ENCODE measurements at places on chromosomes 3 and 15.

DNA sequence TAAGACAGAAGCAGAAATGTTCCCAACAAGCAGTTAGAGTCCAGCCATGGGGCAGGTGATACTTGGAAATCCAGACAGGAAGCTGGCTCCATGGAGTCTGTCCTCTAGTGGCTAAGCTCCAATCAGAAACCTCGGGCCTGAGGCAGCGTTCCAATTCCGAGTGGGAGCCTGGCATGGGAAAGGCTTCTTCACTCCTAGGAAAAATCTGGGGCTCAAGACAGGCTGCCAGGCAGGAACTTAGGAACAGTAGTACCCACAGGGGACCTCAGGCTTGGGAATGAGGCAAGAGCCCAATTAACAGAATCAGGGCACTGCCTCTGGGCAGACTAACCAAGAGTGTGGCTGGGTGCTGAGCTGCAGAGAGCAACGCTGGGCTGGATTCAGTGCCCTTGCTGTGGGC, 6.2 kb upstream of the ATP13A4 start:
- peaks cover 2% of the 10 kb centered on the region for H3K27me3 ChIP-seq
- DNase-seq: no peak
- no peaks in the 10 kb centered on the region for H3K4me1 ChIP-seq
- no peaks in the 10 kb centered on the region for H3K36me3 ChIP-seq

- H3K27ac ChIP-seq: no peak overlapping the region
- no peaks in the 10 kb centered on the region for H3K27me3 ChIP-seq
- H3K4me3 ChIP-seq: no peak overlapping the region
- peaks cover 15% of the 10 kb centered on the region for H3K36me3 ChIP-seq
- H3K4me1 ChIP-seq: no peaks in the 10 kb centered on the region
Measured at GRCh38 chr15:50506121-50506520, 40.3 kb downstream of the USP50 start.

DNA sequence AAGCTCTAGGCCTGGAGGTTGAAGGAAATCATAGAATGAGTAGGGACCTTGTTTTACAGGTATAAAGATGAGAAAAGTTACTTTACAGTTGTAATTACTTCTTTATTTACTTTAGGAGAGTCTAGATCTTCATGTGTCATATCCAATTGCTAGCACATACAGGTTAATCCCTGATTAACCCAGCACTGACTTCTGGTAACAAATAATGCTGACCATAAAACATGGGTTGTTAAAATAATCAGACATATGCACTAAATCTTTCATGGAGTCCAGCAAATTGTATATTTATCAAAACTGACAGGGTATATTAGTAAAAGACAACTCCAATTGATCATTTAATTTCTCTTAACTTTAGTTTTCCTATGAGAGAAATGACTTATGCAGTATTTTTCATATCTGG, 245.2 kb downstream of the NFKBIZ start:
- no peaks in the 10 kb centered on the region for H3K27me3 ChIP-seq
- no peak overlapping the region for H3K27ac ChIP-seq
- no peak overlapping the region for H3K4me3 ChIP-seq

- H3K4me1 ChIP-seq: no peaks in the 10 kb centered on the region
- no peak overlapping the region for H3K4me3 ChIP-seq
- H3K27ac ChIP-seq: no peak overlapping the region
- no peaks in the 10 kb centered on the region for H3K36me3 ChIP-seq
- no peak for DNase-seq
Measured at GRCh38 chr3:19155375-19155774, 7.1 kb downstream of the KCNH8 start.

- H3K27ac ChIP-seq: no peak overlapping the region
- no peaks in the 10 kb centered on the region for H3K4me1 ChIP-seq
- H3K4me3 ChIP-seq: no peak overlapping the region
- peaks cover 2% of the 10 kb centered on the region for H3K27me3 ChIP-seq
- DNase-seq: no peak
Measured at GRCh38 chr3:190768891-190769290, 93.6 kb downstream of the GMNC start.

GRCh38 chr3:42246091-42246490, 19.9 kb downstream of the CCK start:
- H3K4me1 ChIP-seq: no peaks in the 10 kb centered on the region
- H3K27ac ChIP-seq: no peak overlapping the region
- DNase-seq: no peak
- no peaks in the 10 kb centered on the region for H3K36me3 ChIP-seq
- H3K4me3 ChIP-seq: no peak overlapping the region

DNA sequence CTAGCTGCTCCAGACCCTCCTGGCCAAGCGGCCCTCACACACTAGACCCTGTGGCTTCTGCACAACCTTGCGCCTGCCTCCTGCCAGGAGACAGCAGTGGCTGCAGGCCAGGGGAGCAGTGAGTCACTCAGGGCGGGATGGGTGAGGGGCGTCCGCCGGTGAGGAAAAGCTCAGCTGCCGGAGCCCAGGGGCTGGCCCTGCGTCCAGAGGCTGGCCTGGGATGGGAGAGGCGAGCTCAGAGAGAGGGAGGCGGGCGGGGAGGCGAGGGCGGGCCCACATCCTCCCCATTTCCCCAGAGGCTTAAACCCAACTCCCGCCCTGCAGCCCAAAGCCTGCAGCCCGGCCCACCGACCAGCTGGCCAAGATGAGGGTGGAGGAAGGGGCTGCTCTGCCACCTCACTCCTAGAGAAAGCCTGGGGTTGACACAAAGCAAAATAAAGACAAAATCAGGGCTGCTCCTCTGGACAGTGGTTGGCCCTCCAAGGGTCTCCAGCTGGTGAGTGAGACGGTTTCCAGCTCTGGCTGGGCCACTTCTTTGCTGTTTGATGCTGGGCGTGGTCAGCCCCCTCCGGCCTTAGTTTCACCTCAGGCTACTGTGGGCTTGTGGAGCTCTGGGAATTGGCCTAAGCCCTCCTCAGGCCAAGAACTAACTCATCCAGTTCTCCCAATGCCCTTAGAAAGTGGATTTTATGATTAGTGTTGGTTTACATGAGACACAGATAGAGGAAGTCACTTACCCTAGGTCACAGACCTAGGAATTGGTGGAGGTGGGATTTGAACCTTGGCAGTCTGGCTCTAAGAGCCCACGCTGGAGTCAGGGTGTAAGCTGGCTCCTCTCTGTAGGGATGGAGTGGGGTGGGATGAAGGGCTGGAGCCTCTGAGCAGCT, 50.6 kb downstream of the IQSEC1 start:
- H3K4me1 ChIP-seq: peaks cover 42% of the 10 kb centered on the region
- DNase-seq: no peak
- H3K27me3 ChIP-seq: no peaks in the 10 kb centered on the region
- peak overlapping the region; percentile 96 for H3K27ac ChIP-seq
- H3K4me3 ChIP-seq: peak overlapping the region; percentile 100

DNA sequence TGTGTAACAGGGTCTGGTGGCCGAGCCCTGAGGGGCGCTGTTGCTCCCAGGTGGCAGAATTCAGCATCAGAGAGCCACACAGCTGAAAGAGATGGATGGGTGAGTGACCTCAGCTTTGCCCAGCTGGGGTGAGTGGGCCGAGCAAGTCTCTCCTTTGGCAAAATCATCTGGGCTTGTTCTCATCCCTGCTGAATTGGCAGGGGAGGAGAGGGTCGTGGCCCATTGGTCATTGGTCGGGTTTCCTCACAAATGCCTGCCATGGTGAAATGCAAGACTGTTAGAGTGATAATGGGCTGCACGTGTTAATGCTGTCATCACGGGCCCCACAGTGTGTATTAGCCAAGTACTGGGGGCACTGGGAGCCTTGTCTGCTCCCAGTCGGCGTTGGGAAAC, 15.9 kb downstream of the ABHD2 start:
- no peak for DNase-seq
- H3K27ac ChIP-seq: no peak overlapping the region
- no peaks in the 10 kb centered on the region for H3K27me3 ChIP-seq
- no peak overlapping the region for H3K4me3 ChIP-seq
- H3K4me1 ChIP-seq: peaks cover 3% of the 10 kb centered on the region

DNA sequence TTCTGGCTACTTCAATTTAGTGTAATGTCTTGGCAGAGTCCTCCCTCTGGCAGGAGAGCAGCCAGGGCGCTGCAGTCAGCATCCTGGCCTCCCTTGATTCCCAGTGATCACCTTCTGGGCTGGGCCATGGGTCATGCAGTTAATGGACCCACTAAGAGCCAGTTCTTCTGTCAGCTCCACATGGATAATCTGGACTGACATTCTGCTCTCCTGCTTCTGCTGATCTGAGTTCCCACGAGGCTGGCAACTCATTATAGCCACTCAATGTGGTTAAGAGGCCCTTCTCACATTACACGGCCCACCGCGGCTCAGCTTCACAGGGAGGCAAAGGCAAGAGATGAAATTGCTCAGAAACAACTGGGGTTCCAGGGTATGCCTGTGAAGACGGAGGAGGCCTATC, 94.0 kb downstream of the WDR76 start:
- no peaks in the 10 kb centered on the region for H3K27me3 ChIP-seq
- H3K4me3 ChIP-seq: no peak overlapping the region
- no peaks in the 10 kb centered on the region for H3K4me1 ChIP-seq
- H3K27ac ChIP-seq: no peak overlapping the region
- no peaks in the 10 kb centered on the region for H3K36me3 ChIP-seq

DNA sequence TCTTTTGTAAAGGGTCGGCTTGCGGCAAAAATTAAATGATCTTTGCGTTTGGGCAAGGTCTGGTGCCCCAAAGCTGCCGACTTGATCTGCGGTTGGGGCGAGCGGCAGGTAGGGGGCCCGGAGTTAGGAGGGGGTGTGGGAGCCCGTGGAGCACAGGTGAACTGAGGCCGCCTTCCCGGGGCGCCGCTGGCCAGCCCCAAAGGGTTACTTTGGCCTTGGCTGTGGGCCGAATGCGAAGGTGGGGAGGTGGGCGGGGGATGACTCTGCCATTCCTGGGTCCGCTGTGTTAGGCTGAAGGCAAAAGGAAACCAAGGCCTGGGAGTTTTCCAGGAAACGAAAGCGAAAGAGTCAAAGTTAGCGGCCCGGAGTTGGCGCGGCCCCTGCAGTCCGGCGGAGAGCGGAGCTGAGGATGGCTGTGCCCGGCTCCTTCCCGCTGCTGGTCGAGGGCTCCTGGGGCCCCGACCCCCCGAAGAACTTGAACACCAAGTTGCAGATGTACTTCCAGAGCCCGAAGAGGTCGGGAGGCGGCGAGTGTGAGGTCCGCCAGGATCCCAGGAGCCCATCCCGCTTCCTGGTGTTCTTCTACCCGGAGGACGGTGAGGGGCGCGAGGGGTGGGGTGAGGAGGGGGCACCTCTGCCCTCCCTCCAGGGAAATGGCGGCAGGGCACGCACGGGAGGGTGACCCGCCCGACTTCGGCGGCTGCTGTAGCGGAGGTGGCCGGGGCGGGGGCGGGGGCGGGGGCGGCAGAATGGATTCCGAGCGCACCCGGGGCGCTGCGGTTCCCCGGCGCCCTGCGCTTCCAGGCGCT, at the start of gene PARP14:
Gene PARP14, plus strand, starts transcription at position 365 of the 809 bp plus-strand sequence. Its CDS starts 45 bp downstream, at position 410.
- no peaks in the 10 kb centered on the region for H3K27me3 ChIP-seq
- peaks cover 8% of the 10 kb centered on the region for H3K36me3 ChIP-seq
- H3K4me1 ChIP-seq: peaks cover 47% of the 10 kb centered on the region
- DNase-seq: peak; percentile 68
- H3K4me3 ChIP-seq: peak within 1 kb of the TSS; percentile 90
- H3K27ac ChIP-seq: peak within 1 kb of the TSS; percentile 93

GRCh38 chr3:169581633-169582032, 81.9 kb downstream of the MECOM start:
- no peak for DNase-seq
- peaks cover 2% of the 10 kb centered on the region for H3K27me3 ChIP-seq
- H3K4me3 ChIP-seq: no peak overlapping the region
- H3K27ac ChIP-seq: no peak overlapping the region
- peaks cover 3% of the 10 kb centered on the region for H3K4me1 ChIP-seq
- no peaks in the 10 kb centered on the region for H3K36me3 ChIP-seq

DNA sequence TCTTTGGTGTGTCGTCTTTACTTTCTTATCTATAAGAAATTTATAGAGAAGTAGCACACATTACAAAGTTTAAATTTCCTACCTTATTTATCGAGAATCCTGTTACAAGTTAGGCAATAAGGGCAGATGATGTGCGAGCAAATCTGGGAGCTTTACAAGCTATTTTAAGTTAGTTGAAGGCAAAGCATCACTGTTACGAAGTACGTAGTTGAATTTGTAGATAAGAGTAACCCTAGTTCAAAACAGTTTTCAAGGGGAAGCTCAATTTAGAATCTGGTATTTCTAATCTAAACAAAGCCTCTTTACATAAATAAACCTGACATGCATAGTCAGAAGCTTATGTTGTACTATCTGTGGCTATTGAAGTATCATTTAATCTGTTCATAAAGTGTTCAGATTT, 8.4 kb downstream of the KBTBD8 start:
- H3K4me3 ChIP-seq: peak overlapping the region; percentile 8
- H3K27ac ChIP-seq: peak overlapping the region; percentile 82
- H3K4me1 ChIP-seq: peaks cover 48% of the 10 kb centered on the region
- H3K27me3 ChIP-seq: no peaks in the 10 kb centered on the region
- DNase-seq: no peak

- peaks cover 13% of the 10 kb centered on the region for H3K4me1 ChIP-seq
- no peak for DNase-seq
- H3K27ac ChIP-seq: no peak overlapping the region
- H3K4me3 ChIP-seq: no peak overlapping the region
Measured at GRCh38 chr15:90789462-90789861, 72.3 kb downstream of the BLM start.

DNA sequence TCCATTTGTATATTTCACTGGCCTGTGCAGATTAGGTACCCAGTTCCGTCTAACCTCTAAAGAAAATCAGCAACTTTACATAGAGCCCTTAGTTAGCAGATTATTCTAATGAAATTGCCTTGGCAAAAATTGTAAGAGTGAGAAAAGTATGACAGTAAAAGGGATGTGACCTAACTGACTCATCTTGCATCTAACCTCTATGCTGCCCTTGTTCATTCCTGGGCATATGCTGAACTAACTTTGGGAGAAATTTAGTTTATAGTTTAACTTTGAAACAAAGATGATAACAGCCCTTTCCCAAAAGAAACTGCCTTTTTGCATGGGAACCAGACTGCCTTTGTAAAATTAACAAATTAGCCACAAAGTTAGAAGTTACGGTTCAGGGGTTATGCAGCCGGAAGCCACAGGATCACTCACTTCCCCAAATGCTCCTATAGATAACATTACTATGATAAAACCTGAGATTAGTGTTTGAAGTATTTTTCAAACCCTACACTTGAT, 839.8 kb upstream of the ALCAM start:
- no peak for DNase-seq
- peaks cover 2% of the 10 kb centered on the region for H3K36me3 ChIP-seq
- H3K27ac ChIP-seq: peak overlapping the region; percentile 91
- H3K27me3 ChIP-seq: no peaks in the 10 kb centered on the region
- peak overlapping the region; percentile 84 for H3K4me3 ChIP-seq
- peaks cover 34% of the 10 kb centered on the region for H3K4me1 ChIP-seq

DNA sequence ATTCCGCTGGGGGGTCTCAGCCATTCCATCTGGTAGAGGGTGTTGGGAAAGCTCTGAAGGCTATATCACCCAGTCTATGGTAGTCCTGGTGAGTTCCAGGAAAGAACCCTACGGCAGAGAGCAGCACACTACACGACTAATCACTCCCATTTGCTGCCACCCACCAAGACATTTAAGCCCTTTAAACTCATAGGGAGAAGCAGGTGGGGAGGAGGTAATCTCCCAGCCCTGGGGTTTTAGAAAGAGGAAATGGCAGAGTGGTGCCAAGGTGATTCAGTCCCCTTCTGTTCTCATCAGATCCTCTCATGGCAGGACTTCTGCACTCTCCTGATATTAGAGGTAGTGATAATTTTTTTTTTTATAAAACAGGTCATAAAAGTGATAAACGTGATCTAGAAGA, 10.6 kb upstream of the VWA5B2 start:
- H3K36me3 ChIP-seq: no peaks in the 10 kb centered on the region
- no peaks in the 10 kb centered on the region for H3K4me1 ChIP-seq
- no peak for DNase-seq
- peaks cover 14% of the 10 kb centered on the region for H3K27me3 ChIP-seq

- H3K36me3 ChIP-seq: no peaks in the 10 kb centered on the region
- DNase-seq: no peak
- peaks cover 7% of the 10 kb centered on the region for H3K27me3 ChIP-seq
- H3K4me1 ChIP-seq: no peaks in the 10 kb centered on the region
Measured at GRCh38 chr3:30819067-30819798, 75.2 kb downstream of the GADL1 start.

- H3K27me3 ChIP-seq: no peaks in the 10 kb centered on the region
- H3K4me1 ChIP-seq: peaks cover 3% of the 10 kb centered on the region
Measured at GRCh38 chr3:149717391-149718056, 34.8 kb downstream of the COMMD2 start.

Measured in memory B cell (primary cell).